ENCODE measurements at places on chromosomes 2 and 18.

DNA sequence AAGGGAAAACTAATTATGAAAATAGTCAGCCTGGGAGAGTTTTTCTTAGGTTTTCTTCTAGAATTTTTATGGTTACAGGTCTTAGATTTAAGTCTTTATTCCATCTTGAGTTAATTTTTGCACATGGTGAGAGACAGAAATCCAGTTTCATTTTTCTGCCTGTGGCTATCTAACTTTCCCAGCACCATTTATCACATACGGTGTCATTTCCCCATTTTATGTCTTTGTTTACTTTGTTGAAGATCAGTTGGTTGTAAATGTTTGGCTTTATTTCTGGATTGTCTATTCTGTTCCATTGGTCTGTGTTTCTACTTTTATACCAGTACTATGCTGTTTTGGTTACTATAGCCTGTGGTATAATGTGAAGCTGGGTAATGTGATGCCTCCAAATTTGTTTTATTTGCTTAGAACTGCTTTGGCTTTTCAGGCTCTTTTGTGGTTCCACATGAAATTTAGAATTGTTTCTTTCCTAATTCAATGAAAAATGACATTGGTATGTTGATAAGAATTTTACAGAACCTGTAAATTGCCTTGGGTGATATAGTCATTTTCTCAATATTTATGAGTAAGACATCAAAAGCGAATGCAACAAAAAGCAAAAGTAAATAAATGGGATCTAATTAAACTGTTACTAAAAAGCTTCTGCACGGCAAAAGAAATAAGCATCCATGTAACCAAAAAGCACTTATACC, 146.1 kb upstream of the NOL4 start:
- DNase-seq: no peak

DNA sequence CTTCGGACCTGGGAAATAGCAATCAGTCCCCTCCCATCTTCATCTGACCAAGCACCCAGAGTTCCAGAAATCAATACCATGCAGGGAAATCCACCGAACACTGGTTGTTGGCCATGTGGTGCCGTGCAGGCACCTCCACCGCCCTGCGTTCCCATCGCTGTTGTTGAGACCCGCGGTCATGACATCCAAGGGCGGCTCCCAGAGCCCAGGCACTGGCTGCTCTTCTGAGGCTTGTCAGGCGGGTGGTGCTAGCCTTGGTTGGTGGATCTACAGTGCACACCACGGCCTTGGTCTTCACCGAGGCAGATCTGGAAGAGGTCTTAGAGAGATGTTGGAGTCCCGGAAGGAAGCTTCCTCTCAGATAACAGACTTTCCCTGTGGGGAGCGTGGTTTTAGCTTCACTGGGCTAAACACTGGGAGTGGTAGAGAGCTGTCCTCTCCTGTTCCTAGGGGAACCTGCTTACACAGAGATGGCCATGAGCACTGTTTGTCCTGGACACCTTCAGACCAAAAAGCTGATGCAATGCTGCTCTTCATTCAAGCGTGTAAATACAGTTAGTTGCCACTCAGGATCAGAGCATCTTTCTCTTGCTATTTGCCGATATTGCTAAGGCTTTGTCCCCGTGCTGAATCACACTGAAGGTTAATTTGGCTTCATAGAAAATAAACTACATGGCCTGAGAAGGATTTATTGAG, 58.3 kb downstream of the SMIM21 start:
- DNase-seq: no peak

- no peak for DNase-seq
These were observed 30.6 kb downstream of the TMEM17 start for GRCh38 chr2:62475172-62476011.

DNA sequence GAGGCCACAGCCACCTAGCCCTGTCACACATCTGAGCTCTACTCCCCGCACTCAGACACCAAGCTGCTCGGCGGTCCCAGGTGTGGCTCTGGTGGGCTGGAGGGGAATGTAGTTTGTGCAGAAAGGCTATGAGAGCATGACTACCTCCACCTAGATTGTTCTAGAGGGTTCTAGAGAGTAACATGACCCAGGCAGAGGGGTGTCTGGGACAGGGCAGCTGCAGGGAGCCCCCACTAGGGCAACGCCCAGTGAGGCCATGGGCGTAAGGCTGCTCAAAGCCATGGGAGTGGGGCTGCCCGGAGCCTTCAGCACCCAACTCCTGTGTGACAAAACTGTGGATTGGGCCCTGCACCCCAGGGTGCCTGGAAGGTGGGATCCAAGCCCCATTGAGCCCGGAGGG, 511.4 kb upstream of the MYT1L start:
- DNase-seq: no peak

DNA sequence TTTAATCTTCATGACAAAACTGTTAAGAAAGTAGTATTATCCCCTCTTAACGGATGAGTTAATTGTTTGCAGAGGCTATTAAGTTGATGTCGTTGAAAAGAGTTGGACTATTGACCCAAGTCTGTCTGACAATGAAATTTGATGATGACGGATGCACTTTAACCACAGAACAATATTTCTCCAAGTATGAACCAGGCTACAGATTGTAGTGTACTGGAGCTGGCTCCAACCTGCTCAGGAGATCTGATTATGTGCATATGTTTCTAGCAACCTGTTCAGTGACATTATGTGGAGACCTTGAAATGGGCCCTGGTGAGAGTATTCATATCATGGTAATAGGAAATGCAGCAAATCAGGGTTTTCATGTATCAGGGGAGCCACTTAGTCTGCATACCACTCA, 174.1 kb downstream of the CDH7 start:
- no peak for DNase-seq

GRCh38 chr2:190809876-190810525, 70.6 kb upstream of the GLS start:
- DNase-seq: no peak

DNA sequence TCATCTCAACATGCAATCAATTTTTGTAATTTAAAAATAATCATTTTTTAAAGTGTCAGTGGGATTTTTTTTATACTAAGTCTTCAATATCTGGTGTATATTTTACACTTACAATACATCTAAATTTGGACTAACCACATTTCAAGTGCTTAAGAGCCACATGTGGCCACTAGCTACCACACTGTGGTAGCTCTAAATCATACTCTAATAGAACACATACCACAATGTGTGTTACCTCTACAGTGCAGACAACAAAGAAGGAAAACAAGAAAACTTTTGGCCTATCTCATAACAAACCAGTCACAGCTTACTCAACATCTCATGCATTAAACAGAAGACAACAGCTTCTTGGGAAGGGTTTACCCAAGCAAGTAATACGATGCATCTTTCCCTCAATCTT, 24.5 kb downstream of the PIAS2 start:
- DNase-seq: no peak

DNA sequence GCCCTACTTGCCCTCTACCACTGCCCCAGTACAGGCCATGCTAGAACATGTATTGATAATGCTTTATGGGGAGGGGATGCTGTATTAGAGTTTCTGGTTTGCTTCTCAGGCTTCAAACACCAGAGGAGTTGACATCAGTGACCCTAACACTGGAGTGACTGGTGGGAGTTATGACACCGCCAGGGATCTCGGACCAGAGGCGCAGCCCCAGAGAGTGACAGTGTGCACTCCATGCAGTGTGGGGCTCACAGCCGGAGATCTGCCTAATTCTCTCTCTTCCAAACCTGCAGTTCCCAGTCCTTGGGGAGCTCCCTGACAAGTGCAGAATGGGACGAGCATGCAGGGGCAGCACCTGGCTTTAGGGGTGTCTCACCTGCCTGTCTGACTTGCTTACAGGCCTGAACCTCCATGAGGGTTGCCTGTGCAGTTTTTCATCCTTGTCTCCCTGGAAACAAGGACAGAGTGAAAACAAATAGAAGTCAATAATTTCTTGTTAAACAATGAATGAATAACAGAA, 244.9 kb upstream of the MYT1L start:
- DNase-seq: no peak

GRCh38 chr2:43021791-43022509, 204.5 kb downstream of the ZFP36L2 start:
- DNase-seq: no peak

DNA sequence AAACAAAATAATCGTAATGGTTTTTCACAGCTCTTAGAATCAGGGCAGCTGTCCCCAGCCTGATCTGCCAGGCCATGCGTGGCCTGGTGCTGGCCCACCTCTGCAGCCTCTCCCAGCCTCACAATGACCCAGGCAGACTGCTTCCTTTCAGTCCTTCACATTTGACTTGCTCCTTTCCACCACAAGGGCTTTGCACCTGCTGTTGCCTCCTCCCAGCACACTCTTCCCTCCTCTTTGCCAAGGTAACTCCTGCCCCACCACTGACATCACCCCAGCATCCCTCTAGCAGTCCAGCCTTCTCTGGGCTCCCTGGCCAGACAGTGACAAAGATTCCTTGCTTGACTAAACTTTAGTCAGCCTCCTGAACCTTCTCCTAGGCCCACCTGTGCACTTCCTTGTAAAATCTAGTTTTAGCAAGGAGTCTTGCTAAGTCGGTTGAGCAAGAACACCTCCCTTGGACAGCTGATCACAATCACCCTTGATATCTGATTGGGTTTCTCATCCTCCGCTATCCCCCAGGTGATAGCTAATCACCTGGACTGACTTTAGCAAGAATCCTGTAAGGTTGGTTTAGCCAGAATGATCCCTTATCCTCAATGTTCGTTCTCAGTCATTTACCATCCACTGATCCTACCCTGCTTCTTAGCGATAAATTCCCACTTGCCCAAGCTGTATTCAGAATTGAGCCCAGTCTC, 16.2 kb upstream of the RAB11FIP5 start:
- DNase-seq: no peak

Data from AG04450 (cell line).